Cardiac muscle cell (in vitro differentiated cells and primary cell): ENCODE measurements at places on chromosomes 6 and 20.
A peak's percentile ranks its signal among the peaks of the same experiment; 100 is the strongest.

- H3K4me1 ChIP-seq: no peaks in the 10 kb centered on the region
- no peak overlapping the region for H3K27ac ChIP-seq
- H3K36me3 ChIP-seq: no peaks in the 10 kb centered on the region
- no peaks in the 10 kb centered on the region for H3K27me3 ChIP-seq
- DNase-seq: no peak
These were observed 853.8 kb upstream of the FLRT3 start for GRCh38 chr20:15191082-15191723.

GRCh38 chr20:37417617-37418467 is 71.9 kb downstream of the SRC start:
- H3K4me1 ChIP-seq: peaks cover 8% of the 10 kb centered on the region
- H3K27ac ChIP-seq: no peak overlapping the region
- H3K27me3 ChIP-seq: peaks cover 32% of the 10 kb centered on the region

- H3K27me3 ChIP-seq: no peaks in the 10 kb centered on the region
- no peak overlapping the region for H3K4me3 ChIP-seq
- H3K27ac ChIP-seq: no peak overlapping the region
- no peaks in the 10 kb centered on the region for H3K4me1 ChIP-seq
- no peaks in the 10 kb centered on the region for H3K36me3 ChIP-seq
- DNase-seq: no peak
These were observed 12.6 kb upstream of the PCMTD2 start for GRCh38 chr20:64242797-64243475.

- H3K27ac ChIP-seq: no peak overlapping the region
- peak; percentile 40 for DNase-seq
- H3K4me3 ChIP-seq: no peak overlapping the region
- no peaks in the 10 kb centered on the region for H3K36me3 ChIP-seq
- H3K4me1 ChIP-seq: no peaks in the 10 kb centered on the region
- no peaks in the 10 kb centered on the region for H3K27me3 ChIP-seq
These were observed 129.0 kb upstream of the BMP5 start for GRCh38 chr6:56004426-56004825.

GRCh38 chr6:131733376-131734016 is 22.7 kb upstream of the CTAGE9 start:
- H3K27me3 ChIP-seq: no peaks in the 10 kb centered on the region
- H3K4me1 ChIP-seq: no peaks in the 10 kb centered on the region
- H3K4me3 ChIP-seq: no peak overlapping the region
- H3K27ac ChIP-seq: no peak overlapping the region
- no peaks in the 10 kb centered on the region for H3K36me3 ChIP-seq
- peak; percentile 39 for DNase-seq

GRCh38 chr20:57485770-57486169 is 39.2 kb downstream of the CTCFL start:
- peaks cover 21% of the 10 kb centered on the region for H3K4me1 ChIP-seq
- DNase-seq: no peak
- H3K27ac ChIP-seq: no peak overlapping the region
- H3K36me3 ChIP-seq: no peaks in the 10 kb centered on the region

DNA sequence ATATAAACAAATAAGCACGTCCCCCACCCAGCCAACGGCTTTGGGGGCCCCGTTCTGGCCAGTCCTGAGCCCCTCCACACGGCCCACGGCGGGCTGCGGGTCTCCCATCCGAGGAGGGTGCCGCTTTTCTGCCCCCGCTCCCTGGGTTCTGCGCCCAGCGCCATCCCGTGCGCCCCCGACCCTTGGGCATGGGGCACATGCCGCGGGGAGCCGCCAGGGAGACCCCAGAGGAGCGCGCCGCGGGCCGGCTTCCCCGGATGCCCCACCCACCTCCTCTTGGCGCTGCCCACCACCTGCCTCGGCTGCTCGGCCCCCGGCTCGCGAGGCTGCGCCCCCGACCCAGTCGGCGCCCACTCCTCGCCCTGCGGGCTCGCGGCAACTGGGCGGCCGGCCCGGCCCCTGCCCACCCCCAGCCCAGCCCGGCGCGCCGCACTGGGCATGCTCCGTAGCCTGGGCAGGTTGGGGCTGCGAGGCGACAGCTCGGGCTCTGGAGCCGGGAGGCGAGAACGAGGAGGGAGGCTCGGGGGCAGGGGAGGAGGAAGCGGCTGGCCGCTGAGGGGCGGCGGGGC is 570 bp upstream of the PLCB4 start:
- no peaks in the 10 kb centered on the region for H3K36me3 ChIP-seq
- peak overlapping the region; percentile 59 for H3K27ac ChIP-seq
- H3K4me1 ChIP-seq: peaks cover 33% of the 10 kb centered on the region
- peak overlapping the region; percentile 96 for H3K4me3 ChIP-seq
- peak; percentile 19 for DNase-seq
- no peaks in the 10 kb centered on the region for H3K27me3 ChIP-seq

DNA sequence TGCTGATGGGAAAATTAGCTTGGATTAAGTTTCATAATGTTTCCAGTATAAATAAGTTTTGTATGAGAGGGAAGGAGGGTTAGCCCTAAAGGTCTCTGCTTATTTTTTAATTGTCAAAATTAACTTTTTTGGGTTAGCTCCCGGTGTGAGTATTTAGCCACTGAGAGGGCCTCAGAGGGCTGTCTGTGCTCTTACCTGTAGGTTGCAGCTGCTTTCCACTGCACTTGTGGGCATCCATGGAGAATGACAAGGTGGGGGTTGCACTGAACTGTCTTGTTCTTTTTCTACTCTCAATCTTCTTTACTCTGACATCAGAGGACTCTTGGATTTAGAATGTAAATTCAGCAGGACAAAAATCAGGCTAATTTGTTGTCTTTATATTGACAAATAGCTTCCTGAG is 81.4 kb downstream of the CD164 start:
- H3K4me3 ChIP-seq: no peak overlapping the region
- no peaks in the 10 kb centered on the region for H3K27me3 ChIP-seq
- peaks cover 59% of the 10 kb centered on the region for H3K4me1 ChIP-seq
- no peak for DNase-seq
- H3K36me3 ChIP-seq: no peaks in the 10 kb centered on the region

DNA sequence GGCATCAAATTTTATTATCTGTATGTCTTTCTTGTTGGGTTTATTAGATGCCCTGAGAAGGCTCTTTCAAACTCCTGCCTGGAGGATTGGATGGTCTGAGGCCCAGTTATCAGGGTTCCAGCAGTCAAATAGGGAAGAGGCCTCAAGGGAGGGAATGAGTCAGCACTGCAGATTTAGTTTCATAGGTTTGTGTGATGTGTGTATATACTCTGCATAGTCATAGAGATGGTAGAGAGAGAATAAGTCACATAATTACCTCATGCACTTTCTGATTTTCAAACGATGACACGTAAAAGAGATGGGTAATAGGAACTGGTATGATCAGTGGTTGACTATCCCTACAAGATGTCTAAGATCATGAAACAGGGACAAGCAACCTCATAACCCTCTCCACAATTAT is 82.1 kb downstream of the ADAT2 start:
- no peaks in the 10 kb centered on the region for H3K27me3 ChIP-seq
- no peaks in the 10 kb centered on the region for H3K36me3 ChIP-seq
- DNase-seq: no peak
- no peak overlapping the region for H3K27ac ChIP-seq

- no peak overlapping the region for H3K27ac ChIP-seq
- DNase-seq: no peak
- no peak overlapping the region for H3K4me3 ChIP-seq
- H3K4me1 ChIP-seq: peaks cover 30% of the 10 kb centered on the region
These were observed 257.1 kb upstream of the TAB2 start for GRCh38 chr6:149060300-149060984.

- H3K4me3 ChIP-seq: no peak overlapping the region
- H3K27ac ChIP-seq: no peak overlapping the region
- peak; percentile 63 for DNase-seq
- no peaks in the 10 kb centered on the region for H3K4me1 ChIP-seq
- no peaks in the 10 kb centered on the region for H3K27me3 ChIP-seq
These were observed 132.9 kb upstream of the THBS2 start for GRCh38 chr6:169386411-169387057.

DNA sequence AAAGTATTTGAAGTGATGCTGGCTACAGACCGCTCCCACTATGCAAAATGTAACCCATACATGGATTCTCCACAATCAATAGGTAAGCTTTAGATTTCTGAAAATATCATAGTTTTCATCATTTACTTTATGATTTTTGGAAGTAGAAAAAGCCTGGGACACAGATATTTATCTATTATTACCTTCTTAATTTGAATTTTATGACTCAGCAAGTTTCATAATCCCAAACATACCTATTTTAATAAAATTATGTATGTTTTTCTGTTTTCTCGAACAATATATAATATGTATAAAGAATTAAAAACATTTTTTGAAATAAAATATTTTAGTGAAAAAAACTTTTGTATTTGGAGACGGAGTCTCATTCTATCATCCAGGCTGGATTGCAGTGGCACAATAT is 21.6 kb downstream of the PCMT1 start:
- H3K4me3 ChIP-seq: no peak overlapping the region
- peaks cover 25% of the 10 kb centered on the region for H3K36me3 ChIP-seq
- no peaks in the 10 kb centered on the region for H3K27me3 ChIP-seq
- no peak overlapping the region for H3K27ac ChIP-seq
- no peaks in the 10 kb centered on the region for H3K4me1 ChIP-seq

DNA sequence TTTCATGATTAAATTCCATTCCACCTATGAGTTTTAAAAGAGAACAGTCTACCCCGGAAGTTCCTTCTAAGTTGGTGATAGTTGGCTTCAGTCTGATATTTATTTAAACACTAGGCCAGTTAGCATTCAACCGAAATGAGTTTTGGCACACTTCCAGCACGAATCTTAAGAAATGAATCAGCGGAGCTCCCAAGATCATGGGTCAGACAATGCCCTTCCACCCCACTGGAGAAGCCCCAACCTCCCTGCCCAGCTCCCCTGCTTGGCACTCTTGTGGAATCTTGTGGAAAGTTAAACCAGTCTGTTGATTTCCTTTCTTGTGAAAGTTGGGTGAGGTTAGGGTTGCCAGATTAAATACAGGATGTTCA is 64.3 kb downstream of the MKKS start:
- no peak overlapping the region for H3K27ac ChIP-seq
- no peak for DNase-seq
- no peaks in the 10 kb centered on the region for H3K36me3 ChIP-seq
- H3K4me1 ChIP-seq: no peaks in the 10 kb centered on the region
- H3K4me3 ChIP-seq: no peak overlapping the region

DNA sequence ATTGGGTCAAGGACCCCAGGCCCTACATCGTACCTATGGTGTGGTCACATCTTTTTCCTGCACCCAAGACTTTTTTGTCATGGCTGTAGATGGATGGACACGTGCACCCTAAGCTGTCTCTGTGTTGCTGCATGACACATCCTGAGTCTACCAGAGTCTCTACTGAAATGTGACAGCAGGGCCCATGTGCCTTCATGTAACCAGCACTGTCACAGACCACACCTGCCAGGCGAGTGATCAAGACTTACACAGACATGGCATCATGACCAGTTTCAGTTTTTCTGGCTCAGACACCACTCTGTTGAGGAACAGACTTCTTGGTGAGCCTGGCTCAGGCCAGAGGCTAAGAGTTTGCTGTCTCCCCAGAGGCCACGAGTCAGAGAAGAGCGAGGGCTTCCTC is 7.6 kb downstream of the PRND start:
- no peak overlapping the region for H3K27ac ChIP-seq
- no peak for DNase-seq
- no peaks in the 10 kb centered on the region for H3K27me3 ChIP-seq
- H3K4me3 ChIP-seq: no peak overlapping the region
- no peaks in the 10 kb centered on the region for H3K36me3 ChIP-seq
- peaks cover 7% of the 10 kb centered on the region for H3K4me1 ChIP-seq

DNA sequence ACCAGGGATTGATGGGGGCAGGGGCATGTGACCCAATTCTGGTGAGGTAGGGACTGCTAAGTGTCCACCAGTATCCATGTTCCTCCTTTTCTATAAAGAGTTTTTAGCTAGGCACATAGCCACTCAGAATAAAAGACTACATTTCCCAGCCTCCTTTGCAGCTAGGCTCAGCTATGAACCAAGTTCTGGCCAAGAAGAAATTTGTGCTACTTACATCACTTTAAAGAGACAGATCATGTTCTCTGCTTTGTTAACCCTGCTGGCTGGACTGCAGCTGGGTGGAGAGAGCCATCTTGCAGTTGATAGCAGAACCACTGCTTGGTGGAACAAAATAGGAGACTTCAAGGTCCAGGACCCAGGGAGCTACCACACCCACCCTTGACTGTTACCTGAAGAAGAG is 5.3 kb upstream of the CCM2L start:
- no peak overlapping the region for H3K27ac ChIP-seq
- no peak for DNase-seq
- peaks cover 7% of the 10 kb centered on the region for H3K4me1 ChIP-seq

DNA sequence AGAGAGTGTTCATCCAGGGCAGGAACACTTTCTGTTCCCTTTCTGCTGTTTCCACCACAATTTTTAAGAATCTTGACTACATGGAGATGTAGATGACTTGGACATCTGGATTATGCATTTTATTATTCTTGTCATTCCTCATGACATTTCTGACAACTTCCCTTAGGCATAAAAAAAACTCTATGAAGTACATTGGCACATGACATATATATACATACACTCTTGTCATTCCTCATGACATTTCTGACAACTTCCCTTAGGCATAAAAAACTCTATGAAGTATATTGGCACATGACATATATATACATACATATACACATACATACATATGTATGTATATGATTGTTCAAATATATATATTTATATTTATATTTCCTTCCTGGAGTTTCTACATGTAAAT is 531.5 kb downstream of the COL12A1 start:
- no peaks in the 10 kb centered on the region for H3K27me3 ChIP-seq
- no peak overlapping the region for H3K27ac ChIP-seq
- no peak for DNase-seq
- no peak overlapping the region for H3K4me3 ChIP-seq
- H3K4me1 ChIP-seq: no peaks in the 10 kb centered on the region
- H3K36me3 ChIP-seq: no peaks in the 10 kb centered on the region

DNA sequence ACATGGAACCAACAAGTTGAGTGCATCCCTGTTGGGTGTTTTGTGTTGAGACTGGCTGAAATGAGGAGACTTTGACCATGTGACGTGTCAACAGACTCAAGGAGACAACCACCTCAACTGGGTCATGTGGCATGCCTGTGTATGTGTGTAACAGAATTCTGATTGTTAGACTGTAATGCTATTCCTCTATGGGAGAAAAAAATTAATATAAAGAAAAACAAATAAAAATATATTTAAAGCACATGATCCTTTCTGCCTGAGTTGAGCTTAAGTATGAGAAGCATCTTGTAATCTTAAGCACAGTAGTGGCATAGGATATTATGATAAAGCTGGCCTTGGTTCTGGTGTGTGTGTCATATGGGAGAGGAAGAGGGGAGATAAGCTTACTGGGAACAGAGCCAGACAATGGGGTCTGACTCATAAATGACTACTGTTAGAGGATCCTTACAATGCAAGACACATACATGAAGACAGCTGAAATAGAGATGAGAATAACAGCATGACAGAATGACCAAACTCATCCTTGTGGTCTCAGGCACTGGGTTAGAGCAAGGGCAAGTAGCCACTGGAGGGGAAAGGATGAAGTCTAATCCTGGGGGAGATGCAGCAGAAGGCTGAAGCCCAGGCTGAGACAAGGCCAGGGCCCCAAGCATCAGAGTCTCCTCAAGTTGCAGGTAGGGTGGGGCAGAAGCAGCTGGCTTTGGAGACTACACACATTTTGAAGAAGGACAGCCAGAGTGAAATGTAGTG is 9.2 kb downstream of the TP53INP2 start:
- H3K27me3 ChIP-seq: peaks cover 12% of the 10 kb centered on the region
- peak; percentile 48 for DNase-seq
- H3K36me3 ChIP-seq: peaks cover 8% of the 10 kb centered on the region
- no peak overlapping the region for H3K4me3 ChIP-seq
- peaks cover 13% of the 10 kb centered on the region for H3K4me1 ChIP-seq
- peak overlapping the region; percentile 36 for H3K27ac ChIP-seq

- H3K36me3 ChIP-seq: no peaks in the 10 kb centered on the region
- H3K4me3 ChIP-seq: no peak overlapping the region
- H3K4me1 ChIP-seq: no peaks in the 10 kb centered on the region
- no peaks in the 10 kb centered on the region for H3K27me3 ChIP-seq
- no peak overlapping the region for H3K27ac ChIP-seq
- no peak for DNase-seq
These were observed 35.3 kb downstream of the APCDD1L start for GRCh38 chr20:58479726-58480440.
